ENCODE measurements at places on chromosomes 3 and 15.
A peak's percentile ranks its signal among the peaks of the same experiment; 100 is the strongest.

DNA sequence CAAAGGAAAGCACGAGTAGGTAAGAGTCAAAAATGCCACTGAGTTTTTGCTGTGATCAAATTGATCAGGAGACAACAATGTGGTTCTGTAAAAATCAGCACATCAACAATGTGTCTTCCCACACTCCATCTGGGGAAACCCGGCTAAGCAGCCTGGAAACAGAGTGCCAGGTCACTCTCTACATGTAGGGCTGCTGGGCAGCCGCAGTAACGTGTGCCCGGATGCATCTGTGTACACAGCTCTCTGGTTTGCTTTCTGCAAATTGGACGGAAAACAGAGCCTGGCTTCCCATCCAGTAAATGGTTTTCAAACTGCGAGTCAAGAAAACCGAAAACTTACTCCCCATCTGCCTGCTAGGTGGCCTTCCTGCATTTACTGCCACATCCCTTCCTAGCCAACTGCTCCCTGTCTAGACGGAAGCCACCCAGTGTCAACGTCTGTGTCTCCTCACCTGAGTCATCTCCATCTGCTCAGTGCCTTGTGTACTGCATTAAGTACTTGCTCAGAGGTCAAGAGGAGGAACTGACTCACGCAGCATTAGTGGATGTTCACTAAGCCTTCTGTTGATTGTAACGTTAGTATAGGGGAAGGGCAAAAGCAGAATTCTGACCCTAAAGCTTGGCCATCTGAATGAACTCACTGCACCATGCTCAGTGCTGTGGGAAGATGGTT, 124.1 kb downstream of the TJP1 start:
- no peak for DNase-seq

GRCh38 chr15:69443032-69443611, 9.5 kb upstream of the RPLP1 start:
- no peak for DNase-seq

- no peak for DNase-seq
Measured at GRCh38 chr3:111331306-111331705, 210.7 kb upstream of the CD96 start.

GRCh38 chr3:170651260-170651845, 65.5 kb upstream of the SLC7A14 start:
- DNase-seq: peak; percentile 70

- no peak for DNase-seq
Measured at GRCh38 chr15:40100123-40100946, 8.3 kb downstream of the BMF start.

GRCh38 chr3:135240426-135240825, 445.4 kb downstream of the EPHB1 start:
- DNase-seq: no peak

GRCh38 chr3:197949191-197949777, 706 bp upstream of the RPL35A start:
- DNase-seq: no peak

GRCh38 chr3:179321668-179322285, 1.1 kb upstream of the ZNF639 start:
- DNase-seq: peak; percentile 49

GRCh38 chr3:43994657-43995546, 246.8 kb upstream of the TOPAZ1 start:
- DNase-seq: peak; percentile 70

DNA sequence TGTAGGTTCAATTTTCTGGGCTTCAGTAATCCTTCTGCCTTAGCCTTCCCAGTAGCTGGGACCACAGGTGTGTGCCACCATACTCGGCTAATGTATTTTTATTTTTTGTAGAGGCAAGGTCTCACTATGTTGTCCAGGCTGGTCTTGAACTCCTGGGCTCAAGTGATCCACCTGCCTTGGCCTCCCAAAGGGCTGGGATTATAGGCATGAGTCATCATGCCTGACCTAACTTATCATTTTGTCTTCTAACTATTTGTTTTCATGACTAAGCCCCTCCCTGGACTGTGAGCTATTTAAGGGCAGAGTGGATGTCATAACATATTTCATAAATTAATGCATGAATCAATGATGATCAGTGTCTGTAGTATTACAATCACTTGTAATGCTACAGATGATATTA, 56.1 kb upstream of the PIAS1 start:
- no peak for DNase-seq

DNA sequence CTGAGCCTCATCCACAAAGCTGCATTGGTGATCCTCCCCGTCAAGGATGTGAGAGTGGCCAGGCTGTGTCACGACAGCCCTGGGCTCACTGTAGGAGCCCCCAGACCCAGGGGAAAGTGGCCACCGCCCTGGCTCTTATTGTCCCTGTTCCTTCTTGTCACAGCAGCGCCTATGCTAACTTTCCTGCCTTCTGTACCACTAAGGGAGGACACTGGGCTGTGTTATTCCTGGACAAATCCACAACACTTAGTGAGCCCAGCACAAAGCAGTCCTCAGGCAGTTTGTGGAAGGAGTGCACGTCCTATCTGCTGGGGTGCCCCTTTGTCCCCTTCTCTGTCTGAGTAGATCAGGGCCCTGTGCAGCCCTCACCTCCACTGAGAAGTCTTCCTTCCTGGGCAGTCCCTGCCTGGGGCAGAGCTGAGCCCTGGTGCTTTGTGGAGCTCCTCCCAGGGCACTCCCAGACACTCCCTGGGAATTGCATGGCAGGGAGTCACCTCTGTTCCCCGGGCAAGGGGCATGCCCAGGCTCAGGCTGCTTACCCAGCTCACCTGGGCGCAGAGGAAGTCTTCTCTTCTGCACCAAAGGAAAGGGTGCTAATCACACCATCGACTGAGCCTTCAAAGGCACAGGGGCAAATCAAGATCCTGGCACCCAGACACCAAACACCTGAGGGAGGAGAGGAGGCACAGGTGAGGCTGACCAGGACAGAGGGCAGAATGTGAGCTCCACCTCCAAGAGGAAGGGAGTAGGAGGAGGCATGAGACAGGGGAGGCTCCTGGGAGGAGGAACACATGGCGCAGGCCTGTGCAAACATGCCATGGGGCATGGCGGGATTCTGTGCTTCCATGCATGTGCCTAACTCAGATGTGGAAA, 138.7 kb downstream of the KLF13 start:
- no peak for DNase-seq

DNA sequence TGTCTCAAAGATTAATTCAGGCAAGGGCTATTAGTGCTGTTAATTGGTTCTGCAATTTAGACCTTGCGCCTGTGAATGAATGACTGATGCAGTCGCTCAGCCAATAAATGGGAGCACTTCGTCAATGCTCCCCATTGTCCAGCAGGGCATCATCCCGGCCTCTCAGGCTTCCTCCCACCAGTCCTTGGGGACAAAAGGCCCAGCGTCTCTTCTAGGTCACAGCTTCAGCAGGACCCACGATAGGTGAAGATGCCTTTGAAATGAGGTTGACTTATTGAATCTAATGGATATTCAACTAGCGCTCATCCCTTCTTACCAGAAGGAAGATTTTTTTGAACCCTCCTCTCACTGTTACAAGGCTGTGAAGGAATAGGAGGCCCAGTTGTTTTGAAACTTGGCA, 47.7 kb upstream of the CLDN18 start:
- DNase-seq: no peak

DNA sequence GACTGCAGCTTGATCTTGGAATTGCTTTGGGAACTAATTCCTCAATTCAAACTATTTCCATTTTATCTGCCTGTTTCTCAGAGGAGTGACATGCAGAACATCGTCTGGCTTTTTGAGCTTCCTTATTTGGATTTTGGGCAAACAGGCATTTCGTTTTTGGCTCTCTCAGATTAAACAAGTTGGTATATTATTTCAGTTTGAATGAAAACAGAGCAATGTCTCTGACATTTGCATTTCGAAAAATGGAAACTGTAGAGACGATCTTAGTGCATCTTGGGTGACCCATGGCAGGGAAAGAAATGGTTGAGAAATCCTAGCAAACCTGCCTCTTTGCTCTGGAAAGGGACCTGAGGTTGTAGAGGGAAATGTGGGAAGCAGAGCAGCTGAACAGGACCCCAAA, 33.0 kb upstream of the SNRK start:
- DNase-seq: no peak

Data from posterior cingulate gyrus (tissue), 11 donors.